ENCODE measurements at places on chromosomes 11 and 22. TPM values are rescaled to one million over a fixed set of nuclear protein-coding genes. Genes with fewer than 3 reads are reported as not detected.

DNA sequence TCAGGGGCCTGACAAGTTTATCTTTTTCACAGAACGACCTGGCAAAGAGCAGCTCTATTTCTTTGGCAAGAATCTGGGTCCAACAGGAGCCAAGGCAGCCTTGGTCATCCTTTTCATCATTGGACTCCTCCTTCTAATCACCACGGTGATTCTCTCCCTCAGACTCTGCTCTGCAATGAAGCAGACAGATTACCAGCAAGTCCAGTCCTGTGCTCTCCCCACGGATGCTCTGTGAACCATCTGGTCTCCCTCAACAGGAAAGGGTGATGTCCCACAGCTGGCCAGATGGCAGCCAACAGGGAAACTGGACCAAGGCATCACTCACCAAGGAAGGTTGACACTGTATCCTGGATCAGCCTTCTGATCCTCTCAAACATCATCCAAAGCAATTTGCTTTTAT, 17.0 kb upstream of the PANX1 start:
- no peaks in the 10 kb centered on the region for H3K4me1 ChIP-seq
- no peaks in the 10 kb centered on the region for H3K36me3 ChIP-seq
- no peak overlapping the region for H3K4me3 ChIP-seq
- DNase-seq = no peak
- H3K27me3 ChIP-seq = no peaks in the 10 kb centered on the region
- H3K27ac ChIP-seq = no peak overlapping the region

DNA sequence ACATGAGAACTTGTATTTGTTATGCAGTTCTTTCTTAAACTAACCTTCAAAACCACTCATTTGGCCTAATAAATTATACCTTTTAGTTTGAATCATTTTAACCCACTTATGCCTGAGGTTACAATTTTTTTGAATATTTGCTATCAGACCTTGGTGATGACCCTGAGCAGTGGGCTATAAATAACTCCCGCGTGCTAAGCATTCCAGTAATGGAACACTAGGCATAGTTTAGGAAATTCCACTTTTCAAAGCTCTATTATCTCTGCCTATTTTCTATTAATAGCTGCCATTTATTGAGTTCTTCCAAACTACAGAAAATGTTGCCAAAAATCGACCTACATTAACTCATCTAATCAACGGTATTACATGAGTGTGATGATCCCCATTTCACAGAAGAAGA, 993.4 kb upstream of the FAT3 start:
- H3K27me3 ChIP-seq = no peaks in the 10 kb centered on the region
- H3K4me3 ChIP-seq = no peak overlapping the region
- DNase-seq = no peak

GRCh38 chr11:86816251-86816726, 15.9 kb downstream of the PRSS23 start:
- no peak for DNase-seq
- no peaks in the 10 kb centered on the region for H3K36me3 ChIP-seq
- H3K27ac ChIP-seq = peak overlapping the region; percentile 70
- H3K4me1 ChIP-seq = peaks cover 31% of the 10 kb centered on the region
- no peaks in the 10 kb centered on the region for H3K27me3 ChIP-seq
- no peak overlapping the region for H3K4me3 ChIP-seq

- H3K27ac ChIP-seq = no peak overlapping the region
- no peak overlapping the region for H3K4me3 ChIP-seq
- peaks cover 67% of the 10 kb centered on the region for H3K27me3 ChIP-seq
- DNase-seq = no peak
These were observed 2.8 kb upstream of the RDX start for GRCh38 chr11:110299006-110299785.

DNA sequence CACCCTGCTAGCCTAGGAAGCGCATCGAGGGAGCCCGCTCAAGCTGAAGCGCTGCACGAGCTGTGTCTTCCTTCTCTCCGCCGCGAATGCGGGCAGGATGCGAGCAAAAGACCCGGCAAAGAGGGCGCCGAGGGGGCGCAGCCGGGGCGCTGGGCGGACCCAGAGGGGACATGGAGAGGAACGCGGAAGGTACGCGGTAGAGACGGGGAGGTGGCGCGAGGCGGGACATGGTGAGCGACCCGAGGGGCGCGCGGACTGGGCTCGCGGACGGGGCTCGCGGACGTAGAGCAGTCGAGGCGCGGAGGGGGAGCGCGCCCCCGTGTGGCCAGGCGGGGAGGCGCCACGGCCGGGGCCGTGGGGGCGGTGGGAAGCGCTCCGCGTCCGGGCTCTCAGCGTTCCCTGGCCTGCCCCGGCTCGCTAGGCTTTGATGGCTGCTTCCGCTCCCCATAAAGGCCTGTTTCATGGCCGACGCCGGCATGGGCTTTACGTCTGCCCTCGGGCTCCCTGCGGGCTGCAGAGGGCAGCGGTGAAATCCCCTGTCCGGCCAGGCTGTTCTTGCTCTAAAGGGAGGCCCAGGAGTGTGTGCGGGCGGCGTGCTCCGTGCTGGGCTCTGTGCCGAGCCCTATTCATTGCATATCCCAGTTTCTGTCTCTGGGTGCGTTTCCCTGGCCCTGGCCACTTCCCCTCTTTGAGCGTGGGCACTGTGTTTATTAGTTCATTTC, 31.2 kb upstream of the TRIM29 start:
- H3K27ac ChIP-seq = peak overlapping the region; percentile 26
- peaks cover 57% of the 10 kb centered on the region for H3K27me3 ChIP-seq
- DNase-seq = peak; percentile 70
- peak overlapping the region; percentile 35 for H3K4me3 ChIP-seq

GRCh38 chr22:42695294-42695693, 25.4 kb downstream of the A4GALT start:
- no peak overlapping the region for H3K4me3 ChIP-seq
- DNase-seq = no peak
- H3K27ac ChIP-seq = no peak overlapping the region

DNA sequence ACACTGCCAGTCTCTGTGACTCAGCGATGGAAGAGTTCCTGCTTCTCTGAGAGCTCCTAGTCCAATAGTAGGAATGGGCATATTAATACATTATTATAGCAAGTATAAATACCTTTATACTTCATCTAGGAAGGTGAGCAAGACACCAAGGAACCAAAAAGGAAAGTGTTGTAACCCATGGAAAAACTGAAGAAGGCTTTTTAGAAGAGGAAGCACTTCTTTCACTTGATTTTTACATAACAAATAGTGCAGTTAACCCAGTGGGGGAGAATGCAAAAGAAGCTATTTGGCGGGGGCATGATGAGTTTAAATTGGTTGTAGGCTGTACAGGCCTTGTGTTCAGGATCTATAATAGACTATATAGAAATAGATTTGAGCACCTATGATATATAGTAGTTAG, 31.2 kb upstream of the C11orf87 start:
- no peaks in the 10 kb centered on the region for H3K27me3 ChIP-seq
- no peak for DNase-seq
- H3K4me1 ChIP-seq = no peaks in the 10 kb centered on the region
- no peak overlapping the region for H3K4me3 ChIP-seq
- H3K27ac ChIP-seq = no peak overlapping the region

- H3K36me3 ChIP-seq = peaks cover 16% of the 10 kb centered on the region
- peaks cover 11% of the 10 kb centered on the region for H3K27me3 ChIP-seq
- peaks cover 59% of the 10 kb centered on the region for H3K4me1 ChIP-seq
- peak overlapping the region; percentile 94 for H3K27ac ChIP-seq
- no peak for DNase-seq
These were observed 354 bp downstream of the POLR2L start for GRCh38 chr11:841981-842369.

- DNase-seq = no peak
- no peaks in the 10 kb centered on the region for H3K27me3 ChIP-seq
- no peak overlapping the region for H3K4me3 ChIP-seq
- H3K4me1 ChIP-seq = no peaks in the 10 kb centered on the region
These were observed 1023.6 kb upstream of the RAG2 start for GRCh38 chr11:37621662-37622061.

- no peak overlapping the region for H3K4me3 ChIP-seq
- H3K27me3 ChIP-seq = no peaks in the 10 kb centered on the region
These were observed 71.2 kb downstream of the PIWIL4 start for GRCh38 chr11:94638301-94638901.

DNA sequence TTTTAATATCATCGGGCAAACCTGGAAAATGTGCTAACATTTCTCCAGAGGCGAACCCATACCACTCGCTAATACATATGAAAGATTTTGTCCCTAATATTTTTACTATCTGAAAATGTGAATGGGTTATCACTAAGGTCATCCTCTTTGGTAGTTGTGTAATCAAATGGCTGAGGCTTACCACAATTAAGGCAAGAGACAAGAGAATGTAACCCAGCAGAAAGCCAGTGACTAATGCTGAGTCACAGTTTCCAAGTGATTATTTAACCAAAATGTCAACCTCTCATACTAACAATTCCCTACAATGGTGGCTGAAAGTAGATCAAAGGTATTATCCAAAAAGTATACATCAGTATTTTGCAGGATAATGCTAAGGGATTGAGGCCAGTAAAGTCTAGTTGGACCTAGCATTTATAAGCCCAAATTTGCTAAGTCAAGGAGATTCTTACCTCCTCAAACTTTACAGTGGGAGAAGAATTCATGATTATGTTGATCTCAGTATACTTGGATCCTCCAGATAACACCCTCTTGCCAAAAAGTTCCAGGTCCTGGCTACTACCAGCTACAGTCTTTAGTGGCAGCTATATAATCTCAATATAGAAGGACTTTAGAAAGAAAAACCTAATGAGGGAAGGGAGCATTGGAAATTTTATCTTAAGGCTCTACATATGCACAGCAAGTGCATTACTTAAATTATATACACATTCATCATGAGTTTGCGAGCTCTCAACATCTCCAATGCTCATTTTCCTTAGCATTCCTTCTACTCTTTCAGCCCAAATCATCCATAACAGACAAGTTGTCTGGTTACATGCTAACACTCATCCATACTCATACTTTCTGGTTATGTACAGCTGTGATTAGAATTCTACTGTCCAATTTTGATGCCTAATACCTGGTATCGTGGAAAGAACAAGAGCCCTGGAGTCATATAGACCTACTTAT, 25.4 kb downstream of the SIK3 start:
- no peaks in the 10 kb centered on the region for H3K27me3 ChIP-seq
- no peaks in the 10 kb centered on the region for H3K36me3 ChIP-seq
- peak overlapping the region; percentile 53 for H3K27ac ChIP-seq
- H3K4me1 ChIP-seq = peaks cover 41% of the 10 kb centered on the region

GRCh38 chr11:75728992-75729391, 11.4 kb downstream of the MOGAT2 start:
- no peaks in the 10 kb centered on the region for H3K4me1 ChIP-seq
- H3K27me3 ChIP-seq = no peaks in the 10 kb centered on the region
- no peaks in the 10 kb centered on the region for H3K36me3 ChIP-seq
- no peak overlapping the region for H3K27ac ChIP-seq
- H3K4me3 ChIP-seq = no peak overlapping the region
- DNase-seq = no peak

DNA sequence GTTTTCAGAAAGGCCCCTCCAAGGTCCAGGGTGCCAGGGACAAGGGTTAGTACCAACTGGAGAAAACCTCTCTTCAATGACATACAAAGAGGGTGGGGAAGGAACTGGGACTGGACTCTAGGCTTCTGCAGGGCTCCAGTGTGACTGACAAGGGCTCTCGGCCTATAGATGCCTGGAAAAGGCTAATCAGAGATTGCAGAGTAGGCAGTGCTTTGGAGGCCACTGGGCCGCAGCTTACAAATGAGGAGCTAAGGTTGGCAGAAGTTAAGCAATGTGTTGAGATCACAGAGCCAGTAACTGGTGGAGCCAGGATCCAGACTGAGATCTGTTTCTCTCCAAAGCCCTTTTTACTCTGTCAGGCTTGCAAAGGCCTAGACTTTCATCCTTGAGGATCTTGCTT, 7.4 kb upstream of the DGKZ start:
- no peak overlapping the region for H3K27ac ChIP-seq
- H3K4me3 ChIP-seq = no peak overlapping the region
- peaks cover 6% of the 10 kb centered on the region for H3K4me1 ChIP-seq

DRD4 gene
- not detected for total RNA-seq

KDM4E gene
- total RNA-seq = not detected

FDX1 gene
- total RNA-seq = 27.7 TPM

GRM5 gene
- not detected for total RNA-seq

SEZ6L gene
- 0.16 TPM for total RNA-seq

OR5P2 gene
- total RNA-seq = not detected

ACR gene
- total RNA-seq = not detected

TTC12 gene
- 24.1 TPM for total RNA-seq

DERL3 gene
- total RNA-seq = 1.9 TPM
